NCI-H1417 treated with DMSO at 0.1 percent for 48 hours (cell line): ENCODE measurements at places on chromosomes 5 and 9.

DNA sequence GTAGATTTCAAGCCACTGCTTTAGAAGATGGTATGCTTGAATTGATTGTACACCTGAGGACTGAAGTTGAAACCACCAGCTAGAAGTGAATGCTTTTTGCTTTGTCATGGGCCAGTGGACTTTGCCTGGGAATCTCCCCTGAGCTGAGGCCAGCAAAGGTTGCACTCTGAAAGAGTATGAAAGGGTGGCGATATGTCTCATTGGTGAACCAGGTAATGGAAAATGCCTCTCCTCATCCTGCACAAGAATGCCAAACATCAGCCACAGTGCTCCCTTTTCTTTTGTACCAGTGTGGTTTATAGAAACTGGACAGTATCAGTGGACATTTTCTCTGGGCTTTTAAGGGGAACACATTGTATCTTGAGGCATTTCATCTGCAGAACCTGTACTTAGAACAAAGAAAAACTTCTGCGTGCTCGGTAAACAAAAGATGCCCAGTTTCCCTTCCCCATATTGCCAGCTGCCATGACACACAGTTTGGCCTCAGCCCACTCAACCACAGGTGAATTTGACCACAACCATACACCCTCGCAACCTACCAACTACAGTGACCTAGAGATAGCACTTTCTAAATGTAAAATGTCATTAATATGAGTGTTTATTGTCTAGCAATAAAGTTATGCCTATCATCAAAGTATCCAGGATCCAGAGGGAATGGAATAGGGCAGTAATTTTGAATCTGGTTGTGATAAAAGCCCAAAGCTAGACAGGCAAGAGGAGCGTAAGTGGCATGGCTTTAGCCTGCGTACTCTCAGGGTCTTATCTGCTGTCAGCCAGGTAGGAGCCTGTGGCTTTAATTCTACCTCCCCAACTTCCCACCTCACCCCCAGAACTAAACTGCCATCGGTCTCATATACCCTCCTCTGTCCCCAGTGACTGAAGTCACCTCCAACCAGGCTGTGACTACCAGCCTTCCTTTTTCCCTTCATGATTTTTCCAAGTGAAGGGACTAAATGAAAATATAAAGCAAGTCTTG is 79.5 kb upstream of the LHFPL2 start:
- no peak for DNase-seq

- no peak for DNase-seq
These were observed 158.6 kb downstream of the MELK start for GRCh38 chr9:36731068-36731956.

DNA sequence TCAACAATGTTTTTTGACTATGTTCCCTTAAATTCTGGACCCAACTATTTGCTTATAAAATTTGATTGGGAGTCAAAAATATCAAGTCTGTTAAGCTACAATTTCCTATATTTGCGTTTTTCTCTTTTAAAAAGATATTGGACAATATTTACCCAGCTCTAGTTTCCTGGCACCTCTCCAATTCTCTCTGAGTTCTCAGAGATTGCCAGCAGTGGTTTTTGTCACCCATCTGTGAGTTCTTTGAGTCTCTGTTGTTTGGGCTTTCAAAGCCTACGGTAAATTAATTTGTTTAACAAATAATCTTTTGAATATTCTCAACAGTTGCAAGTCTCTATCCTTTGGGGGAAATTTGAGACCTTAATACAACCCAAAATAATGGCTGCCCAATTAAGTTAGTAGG is 174.2 kb upstream of the PUM3 start:
- DNase-seq: no peak

- no peak for DNase-seq
These were observed 75.0 kb downstream of the MVB12B start for GRCh38 chr9:126401581-126401980.

DNA sequence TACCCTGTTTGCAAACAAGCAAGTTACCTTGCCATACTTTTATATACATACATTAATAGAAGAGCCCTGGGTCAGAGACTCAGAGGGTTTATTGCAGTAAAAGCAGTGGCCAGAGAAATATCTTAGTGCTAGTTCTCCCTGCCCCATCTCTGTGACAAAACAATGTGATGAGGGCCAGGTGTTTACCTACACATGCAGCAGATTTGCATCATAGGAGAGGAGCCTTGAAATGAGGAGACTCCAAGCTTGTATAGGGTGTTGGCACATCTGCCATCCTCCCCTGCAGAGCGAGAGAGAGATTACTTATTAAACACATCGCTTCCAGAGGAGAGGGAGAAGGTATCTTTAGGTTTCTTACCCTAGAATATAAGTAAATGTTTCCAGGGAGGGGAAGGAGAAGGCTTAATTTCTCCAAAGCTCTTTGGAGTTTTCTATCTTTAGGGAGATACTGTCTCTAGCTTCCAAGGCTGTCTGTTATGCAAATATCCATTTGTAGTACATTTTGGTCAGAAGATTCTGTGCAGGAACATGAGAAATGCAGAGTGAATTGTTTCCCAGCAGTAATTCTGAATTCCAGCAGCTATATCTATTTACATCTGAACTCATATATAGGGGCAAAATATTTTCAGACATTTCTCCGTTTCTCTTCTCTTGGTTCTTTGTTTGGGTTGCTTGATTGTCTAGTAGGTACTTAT is 15.7 kb downstream of the FER start:
- no peak for DNase-seq

DNA sequence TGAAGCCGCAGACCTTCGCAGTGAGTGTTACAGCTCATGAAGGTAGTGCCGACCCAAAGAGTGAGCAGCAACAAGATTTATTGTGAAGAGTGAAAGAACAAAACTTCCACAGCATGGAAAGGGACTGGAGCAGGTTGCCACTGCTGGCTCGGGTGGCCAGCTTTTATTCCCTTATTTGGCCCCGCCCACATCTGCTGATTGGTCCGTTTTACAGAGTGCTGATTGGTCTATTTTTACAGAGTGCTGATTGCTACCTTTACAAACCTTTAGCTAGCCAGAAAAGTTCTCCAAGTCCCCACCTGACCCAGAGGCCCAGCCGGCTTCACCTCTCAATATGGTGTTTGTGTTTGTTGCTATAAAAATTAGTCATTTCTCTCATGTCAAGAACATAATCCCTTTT is 49.7 kb downstream of the RECK start:
- no peak for DNase-seq

DNA sequence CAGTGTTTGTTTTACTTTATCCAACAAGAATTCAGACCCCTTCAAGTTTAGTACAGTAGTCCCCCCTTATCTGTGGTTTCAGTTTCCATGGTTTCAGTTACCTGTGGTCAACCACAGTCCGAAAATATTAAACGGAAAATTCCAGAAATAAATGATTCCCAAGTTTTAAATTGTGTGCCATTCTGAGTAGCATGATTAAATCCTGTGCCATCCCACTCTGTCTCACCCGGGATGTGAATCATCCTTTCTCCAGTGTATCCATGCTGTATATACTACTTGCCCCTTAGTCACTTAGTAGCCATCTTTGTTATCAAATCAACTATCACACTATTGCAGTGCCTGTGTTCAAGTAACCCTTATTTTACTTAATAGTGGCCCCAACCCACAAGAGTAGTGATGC is 153.8 kb upstream of the RASA1 start:
- no peak for DNase-seq

- no peak for DNase-seq
These were observed 31.7 kb downstream of the TMEM174 start for GRCh38 chr5:73204733-73205132.

GRCh38 chr9:116313638-116314037 is 160.0 kb downstream of the PAPPA start:
- DNase-seq: no peak

- no peak for DNase-seq
These were observed 17.4 kb downstream of the CCDC187 start for GRCh38 chr9:136286359-136286986.

GRCh38 chr5:97788369-97788768 is 605.3 kb upstream of the RIOK2 start:
- DNase-seq: no peak

GRCh38 chr9:37624073-37624472 is 26.7 kb upstream of the FRMPD1 start:
- DNase-seq: no peak

DNA sequence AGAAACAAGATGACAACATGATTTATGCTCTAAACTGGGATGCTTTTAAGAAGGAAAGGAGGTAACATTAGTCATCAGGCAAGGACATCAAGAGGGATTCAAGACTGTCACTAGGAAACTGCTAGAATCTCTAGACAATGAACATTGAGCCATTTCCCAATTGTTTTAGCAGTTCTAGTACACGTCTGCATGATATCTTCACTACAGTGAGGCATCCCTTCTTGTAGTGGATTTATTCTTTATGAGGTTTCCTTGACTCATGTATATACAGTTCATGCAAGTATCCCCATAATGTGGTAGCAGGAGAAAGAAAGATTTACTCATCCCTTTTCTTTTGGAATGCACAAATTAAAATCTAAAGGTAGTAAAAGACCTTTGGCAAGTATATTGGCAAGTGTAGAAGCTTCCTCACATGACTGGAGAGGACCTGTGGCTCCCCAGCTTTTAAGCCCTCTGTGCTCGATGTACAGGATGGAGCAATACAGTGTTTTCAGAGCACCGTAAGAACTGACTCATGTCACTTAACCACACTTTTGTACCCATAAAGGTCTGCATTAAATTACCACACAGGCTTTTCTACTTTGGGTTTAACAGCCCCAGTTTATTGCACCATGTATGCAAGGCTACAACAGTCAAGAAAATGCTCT is 335.9 kb downstream of the SEMA5A start:
- DNase-seq: no peak

DNA sequence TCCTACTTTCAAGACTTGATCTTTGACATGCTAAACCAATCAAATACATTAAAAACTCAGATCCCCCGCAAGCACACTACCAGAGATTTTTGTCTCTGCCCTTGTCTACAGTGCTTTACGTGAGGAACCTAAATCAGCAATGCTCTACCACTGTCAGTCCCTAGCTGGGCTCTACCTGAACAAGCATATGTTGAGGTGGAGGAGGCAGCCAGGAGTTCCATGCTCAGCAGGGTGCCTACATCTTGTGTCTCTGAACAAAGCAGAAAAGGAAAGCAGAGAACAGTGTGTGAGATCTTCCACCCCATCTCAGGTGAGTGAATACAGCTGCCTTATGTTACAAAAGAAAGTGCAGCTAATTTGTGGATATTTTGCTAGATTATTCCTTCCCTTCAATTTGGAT is 255.0 kb downstream of the NDUFS4 start:
- no peak for DNase-seq

DNA sequence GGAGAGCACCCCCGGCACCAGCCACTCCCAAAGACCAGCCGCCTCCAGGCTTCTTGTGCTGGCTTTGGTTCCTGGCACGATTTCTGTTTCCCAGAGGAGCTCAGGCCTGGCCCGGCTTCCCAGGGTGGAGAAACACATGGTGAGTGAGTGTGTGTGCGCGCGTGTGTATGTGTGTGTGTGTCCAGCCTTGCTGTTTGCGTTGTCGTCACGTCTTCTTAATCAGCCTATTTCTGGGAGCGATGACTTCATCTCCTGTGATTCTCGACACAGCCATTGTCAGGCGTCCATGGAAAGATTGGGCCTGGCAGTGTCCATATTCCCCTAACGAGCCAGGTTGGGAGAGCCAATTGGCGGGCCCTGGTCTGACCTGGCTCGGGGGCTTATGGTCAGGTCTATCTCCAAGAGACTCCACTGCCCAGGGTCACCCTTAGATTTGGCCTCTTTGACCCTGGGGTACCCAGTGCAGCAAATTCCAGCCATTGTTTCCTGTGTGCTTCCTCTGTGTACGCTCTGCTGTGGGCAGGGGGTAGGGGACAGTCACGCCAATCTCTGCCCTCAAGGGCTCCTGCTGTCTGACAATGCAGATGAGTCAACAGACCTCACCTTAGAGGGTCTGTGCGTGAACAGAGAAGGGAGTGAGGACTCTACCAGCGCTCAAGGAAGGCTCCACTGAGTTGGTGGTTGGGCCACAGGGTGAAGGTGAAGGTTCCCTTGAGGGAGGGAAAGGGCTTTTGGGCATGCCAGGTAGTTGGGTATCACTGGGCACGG is 73.8 kb downstream of the DAB2IP start:
- no peak for DNase-seq

DNA sequence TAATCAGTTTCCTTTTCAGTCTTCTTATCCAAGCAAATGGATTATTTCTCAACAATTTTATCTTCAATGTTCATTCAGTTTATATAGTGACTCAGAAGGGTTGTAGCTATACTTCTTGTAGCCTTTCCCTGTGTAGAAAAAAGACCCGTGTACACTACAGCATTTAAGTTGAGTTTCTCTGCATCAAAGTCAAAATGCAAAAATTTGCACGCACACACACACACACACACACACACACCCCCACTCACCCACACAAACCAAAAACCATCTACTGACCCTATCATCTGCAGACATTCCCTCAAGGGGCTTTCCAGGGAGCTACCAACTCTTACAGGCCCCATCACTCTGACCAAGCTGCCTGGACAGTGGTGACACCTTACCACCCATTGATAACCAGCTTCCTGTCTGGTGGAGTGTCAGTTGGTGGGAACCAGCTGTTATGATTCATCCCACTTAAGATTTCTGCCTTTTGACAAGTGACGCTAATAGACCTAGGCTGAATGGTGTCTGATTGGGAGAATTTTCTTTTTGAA is 12.2 kb upstream of the ELL2 start:
- DNase-seq: no peak
